ENCODE measurements at places on chromosomes 7 and 10.

DNA sequence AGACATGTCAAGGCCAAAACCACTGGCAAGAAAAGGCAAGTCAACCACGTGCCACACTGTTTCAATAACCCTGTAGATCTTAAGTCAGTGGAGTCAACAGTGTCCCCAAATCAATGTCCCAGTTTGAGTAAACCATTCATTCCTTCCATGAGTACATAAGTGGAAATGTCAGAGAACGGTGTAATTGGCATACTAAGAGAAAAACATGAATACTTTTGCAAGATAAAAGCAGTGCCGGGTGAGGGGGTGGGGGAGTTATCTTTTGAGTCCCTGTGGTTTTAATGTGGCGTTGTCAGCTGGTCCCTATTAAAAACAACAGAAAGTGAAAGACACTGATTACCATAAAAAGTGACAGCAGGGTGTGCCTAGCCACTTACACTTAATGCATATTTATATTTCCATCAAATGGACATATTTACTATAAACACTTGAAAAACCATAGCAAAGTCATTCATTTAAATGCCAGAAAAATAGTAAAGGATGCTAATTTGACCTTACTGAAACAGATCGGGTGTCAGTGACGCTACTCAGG lies 37.8 kb downstream of the RSU1 start:
- DNase-seq = no peak

- no peak for DNase-seq
Measured at GRCh38 chr7:138750901-138751464, 46.8 kb upstream of the TMEM213 start.

- no peak for DNase-seq
Measured at GRCh38 chr7:106057962-106058927, 53.9 kb downstream of the SYPL1 start.

- no peak for DNase-seq
Measured at GRCh38 chr10:62559481-62560200, 185.5 kb downstream of the ZNF365 start.

DNA sequence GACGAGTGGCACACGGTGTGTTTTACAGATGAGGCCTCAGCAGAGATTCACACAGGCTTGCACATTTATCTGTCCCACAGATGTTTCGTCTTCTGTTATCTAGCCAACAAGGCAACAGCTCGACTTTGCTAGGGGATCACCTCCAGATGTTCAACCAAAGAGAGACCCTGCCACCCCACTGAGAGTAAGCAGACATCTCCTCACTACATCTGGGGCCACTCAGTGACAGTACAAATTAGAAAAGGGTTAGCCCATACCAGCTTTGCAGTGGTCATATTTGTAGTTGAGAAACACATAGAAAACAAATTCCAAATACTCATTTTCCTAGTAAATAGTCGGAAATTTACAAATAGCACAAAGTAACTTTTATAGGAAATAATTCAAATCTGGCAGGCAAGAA lies 164.2 kb downstream of the HDAC9 start:
- no peak for DNase-seq

DNA sequence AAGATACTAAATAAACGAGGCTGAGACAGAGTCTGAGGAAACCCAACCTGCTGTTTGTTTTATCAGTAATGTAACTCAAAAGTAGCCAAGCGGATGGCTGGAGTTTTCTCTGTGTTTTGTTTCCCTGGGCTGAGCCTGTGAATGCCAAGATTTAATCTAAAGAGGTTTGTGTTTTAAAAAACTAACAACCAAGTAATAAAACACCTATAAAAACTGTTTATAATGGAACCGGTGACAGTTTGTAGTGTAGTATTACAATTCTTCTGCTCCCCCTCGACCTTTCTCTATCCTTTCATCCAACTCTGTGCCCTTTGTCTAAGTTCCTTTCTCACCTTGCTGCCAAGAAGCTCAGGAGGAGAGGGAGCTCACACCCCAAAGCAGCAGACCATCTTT lies 2.6 kb upstream of the KAT6B start:
- DNase-seq = no peak

DNA sequence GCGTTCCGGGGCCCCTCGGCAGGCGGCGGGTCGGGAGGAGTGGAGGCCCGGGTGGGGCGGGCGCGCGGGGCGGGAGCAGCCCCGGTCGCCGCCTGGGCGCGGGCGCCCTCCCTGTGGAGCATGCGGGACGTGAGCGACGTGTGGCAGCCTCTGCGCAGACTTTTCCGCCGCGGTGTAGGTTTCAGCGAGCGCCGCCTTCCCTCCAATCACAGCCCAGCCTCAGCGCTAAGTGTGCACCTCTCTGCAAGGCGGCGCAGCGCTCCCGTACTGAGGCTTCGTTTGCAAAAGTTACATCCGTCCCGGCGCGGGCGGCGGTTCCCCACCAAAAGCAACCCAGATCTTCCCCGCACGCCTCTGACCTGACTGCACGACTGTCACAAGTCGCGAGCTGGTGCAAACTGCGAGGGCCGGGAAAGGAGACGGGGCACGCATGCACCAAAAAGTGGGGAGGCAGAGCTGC lies 1.2 kb upstream of the PFKFB3 start:
- no peak for DNase-seq

- no peak for DNase-seq
Measured at GRCh38 chr10:24152270-24152669, 56.7 kb upstream of the KIAA1217 start.

DNA sequence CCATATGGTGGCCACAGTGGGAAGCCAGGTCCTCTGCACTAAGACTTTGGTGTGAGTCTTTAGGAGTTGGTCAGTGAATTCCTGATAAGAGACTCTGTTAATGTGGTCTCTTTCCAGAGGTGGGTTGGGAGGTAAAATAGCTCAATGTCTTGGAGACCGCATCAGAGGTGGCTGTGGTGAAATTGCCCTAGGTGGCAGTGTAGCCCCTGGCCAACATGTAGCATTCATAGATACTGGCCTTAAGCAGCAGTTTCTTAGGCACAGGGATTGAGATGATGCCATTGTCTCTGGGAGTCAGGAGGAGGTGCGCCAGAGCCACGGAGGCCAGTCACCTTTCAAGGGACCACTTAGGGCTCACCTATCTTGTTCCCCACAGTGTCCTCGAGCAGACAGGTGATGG lies 202.8 kb downstream of the CREB5 start:
- DNase-seq = no peak

GRCh38 chr10:30675791-30676718 lies 46.5 kb upstream of the LYZL2 start:
- no peak for DNase-seq

- no peak for DNase-seq
Measured at GRCh38 chr7:95056107-95056739, 148.8 kb downstream of the PPP1R9A start.

DNA sequence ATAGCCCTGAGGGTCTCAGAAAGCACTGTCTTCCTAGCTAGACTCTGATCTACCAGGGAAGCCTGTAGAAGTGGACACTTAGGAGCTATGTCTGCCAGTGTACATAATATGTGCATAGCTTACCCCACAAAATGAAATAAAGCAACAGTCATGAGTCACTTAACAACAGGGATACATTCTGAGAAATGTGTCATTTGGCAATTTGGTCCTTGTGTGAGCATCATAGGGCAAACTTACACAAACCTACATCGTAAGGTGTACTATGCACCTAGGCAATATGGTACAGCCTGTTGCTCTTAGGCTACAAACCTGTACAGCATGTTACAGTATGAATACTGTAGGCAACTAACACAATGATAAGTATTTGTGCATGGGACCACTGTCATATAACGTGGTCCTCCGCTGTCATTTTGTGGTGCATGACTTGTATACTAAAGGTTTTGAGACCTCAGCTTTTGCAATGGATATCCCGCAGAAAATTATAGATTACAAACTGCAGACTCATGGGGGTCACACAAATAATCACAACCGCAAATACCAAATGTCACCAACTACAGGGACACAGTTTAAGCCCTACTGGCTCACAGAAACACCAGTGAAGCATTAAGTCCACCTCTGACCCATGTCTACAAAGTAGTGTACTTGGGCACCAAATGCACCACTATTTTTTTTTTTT lies 1.7 kb downstream of the URGCP start:
- DNase-seq = no peak

DNA sequence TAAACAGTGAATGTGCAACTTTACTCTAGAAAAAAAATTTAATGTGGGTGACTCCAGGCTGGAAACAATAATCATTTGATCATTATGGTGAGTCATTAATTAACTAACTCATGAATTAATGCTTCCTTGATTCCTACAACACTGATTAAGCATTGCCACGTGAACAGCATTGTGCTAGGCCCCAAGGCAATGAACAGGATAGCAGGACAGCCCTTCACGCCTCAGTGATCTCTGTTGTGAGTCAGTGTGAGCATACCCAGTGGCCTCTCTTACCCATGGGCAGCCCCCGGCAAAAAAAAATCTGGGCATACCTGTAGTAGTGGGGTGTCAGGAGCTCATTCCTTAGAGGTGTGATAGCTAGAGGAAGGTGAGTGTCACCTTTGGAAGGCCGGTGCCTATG lies 76.0 kb downstream of the DENND2A start:
- no peak for DNase-seq

DNA sequence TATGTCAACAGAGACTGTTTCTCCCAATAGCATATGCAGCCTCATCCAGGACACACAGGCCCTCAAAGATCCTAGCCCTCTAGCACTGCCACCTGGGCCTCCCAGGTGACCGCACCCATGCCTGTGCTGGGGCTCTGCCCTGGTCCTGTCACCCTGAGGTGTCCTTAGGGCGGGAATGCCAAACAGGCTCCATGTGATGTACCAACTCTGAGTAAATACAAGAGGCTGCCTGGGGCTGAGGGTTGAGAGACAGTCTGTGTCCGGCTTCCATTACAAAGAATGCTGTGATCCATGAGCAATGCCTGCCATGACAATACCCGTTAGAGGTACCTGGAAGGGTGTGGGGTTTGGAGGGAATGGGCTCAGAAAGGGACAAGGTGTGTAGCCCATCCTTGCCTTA lies 83.0 kb upstream of the KAT6B start:
- DNase-seq = no peak

DNA sequence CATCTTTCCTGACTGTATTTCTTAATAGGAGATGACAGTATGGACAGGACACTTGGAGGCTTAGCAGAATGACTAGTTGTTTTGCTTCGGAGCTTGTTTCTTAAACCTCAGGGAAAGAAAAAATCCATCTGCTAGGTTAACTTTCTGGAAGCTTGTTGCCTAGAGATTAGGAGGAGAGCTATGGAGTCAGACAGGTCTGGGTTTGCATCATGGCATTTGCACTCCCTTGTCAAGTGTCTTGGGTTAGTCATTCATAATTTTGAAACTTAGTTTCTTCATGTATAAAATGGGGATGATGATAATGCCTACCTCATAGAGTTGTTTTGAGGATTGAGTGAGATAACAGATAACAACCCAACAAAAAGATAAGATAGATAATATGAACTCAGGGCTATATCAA lies 231.5 kb downstream of the STK31 start:
- DNase-seq = no peak

DNA sequence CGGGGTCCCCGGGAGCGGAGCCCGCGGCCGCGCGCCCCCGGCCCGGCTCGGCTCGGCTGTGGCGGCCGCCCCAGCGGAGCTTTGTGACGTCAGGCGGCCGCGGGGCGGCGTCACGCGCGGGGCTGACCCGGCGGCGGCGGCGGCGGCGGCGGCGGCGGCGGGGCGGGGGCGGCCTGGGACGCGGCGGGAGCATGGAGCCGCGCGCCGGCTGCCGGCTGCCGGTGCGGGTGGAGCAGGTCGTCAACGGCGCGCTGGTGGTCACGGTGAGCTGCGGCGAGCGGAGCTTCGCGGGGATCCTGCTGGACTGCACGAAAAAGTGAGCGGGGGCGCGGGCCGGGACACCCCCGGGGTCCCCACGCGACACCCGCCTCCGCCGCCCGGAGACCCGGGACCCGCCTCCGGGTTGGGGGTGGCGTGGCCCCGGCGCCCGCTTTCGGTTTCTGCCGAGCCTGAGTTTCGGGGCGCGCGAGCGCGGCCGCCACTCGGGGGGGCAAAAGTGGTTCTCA lies at the start of gene PWWP2B:
Gene PWWP2B (plus strand): TSS at position 165 of the 506 bp plus-strand sequence. CDS start 27 bp downstream, at position 192.
- peak; percentile 26 for DNase-seq

- DNase-seq = no peak
Measured at GRCh38 chr10:35843524-35844181, 201.6 kb upstream of the FZD8 start.

- no peak for DNase-seq
Measured at GRCh38 chr7:116672596-116673456, 830 bp downstream of the MET start.

DNA sequence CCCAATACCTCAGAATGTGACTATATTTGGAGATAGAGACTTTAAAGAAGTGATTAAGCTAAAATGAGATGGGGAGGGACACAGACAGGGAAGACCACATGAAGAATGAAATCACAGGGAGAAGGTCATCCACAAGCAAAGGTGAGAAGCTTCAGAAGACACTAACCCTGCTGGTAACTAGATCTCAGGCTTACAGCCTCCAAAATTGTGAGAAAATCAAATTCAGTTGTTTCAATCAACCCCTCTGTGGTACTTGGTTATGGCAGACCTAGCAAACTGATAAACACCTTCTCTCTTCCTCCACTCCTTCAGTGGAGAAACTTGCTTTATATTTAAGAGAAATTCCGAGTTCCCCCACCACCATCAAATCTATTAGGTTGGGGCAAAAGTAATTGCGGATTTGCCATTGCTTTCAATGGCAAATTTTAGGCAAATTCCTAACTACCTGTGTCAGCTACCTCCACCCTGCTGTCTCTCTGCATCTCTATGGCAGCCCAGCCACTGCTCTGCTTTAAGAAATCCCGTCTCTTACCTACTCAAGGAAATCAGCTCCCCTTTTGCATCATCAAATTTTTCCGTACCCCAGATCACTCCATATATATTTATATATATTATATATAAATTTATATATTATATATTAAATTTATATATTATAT lies 38.2 kb downstream of the SEMA3E start:
- DNase-seq = no peak

DNA sequence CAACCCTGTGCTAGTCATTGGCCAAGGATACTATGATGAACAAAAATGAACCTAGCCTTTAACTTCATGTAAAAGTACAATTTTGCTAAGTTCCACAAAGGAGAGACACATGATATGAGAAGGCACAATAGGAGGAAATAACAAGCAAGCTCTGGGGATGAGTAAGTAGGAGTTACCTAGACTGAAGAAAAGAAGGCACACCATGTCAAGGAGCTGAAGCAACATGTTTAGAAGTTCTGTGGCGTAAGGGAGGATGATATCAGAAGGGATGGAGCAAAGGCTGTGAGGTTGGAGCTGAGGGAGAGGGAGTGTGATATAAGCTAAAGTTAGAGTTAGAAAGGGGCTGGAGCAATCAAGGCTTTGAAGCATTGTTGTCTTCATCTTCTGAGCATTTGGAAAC lies 25.6 kb downstream of the KIFBP start:
- DNase-seq = no peak

- DNase-seq = no peak
Measured at GRCh38 chr7:25122373-25122772, 2.7 kb downstream of the CYCS start.

- DNase-seq = no peak
Measured at GRCh38 chr10:79185067-79185774, 116.5 kb downstream of the ZMIZ1 start.

GRCh38 chr7:50812841-50813475 lies 30.3 kb upstream of the GRB10 start:
- no peak for DNase-seq

DNA sequence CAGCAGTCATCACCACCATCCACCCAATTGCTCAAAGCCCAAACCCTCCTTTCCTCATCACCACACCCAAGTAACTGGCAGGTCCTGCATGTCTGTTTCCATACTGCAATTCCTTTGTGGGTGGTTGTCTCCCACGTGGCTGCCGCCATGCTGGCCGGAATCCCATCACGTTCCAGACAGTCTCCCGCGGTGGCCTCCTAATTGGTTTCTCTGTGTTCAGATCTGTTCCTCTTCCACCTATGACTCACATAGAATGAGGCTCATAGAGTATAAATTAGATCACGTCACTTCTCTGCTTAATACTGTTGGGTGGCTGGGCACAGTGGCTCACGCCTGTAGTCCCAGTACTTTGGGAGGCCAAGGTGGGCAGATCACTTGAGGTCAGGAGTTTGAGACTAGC lies 813.0 kb downstream of the TYW1 start:
- no peak for DNase-seq
